ENCODE measurements at places on chromosomes 5 and 9.

DNA sequence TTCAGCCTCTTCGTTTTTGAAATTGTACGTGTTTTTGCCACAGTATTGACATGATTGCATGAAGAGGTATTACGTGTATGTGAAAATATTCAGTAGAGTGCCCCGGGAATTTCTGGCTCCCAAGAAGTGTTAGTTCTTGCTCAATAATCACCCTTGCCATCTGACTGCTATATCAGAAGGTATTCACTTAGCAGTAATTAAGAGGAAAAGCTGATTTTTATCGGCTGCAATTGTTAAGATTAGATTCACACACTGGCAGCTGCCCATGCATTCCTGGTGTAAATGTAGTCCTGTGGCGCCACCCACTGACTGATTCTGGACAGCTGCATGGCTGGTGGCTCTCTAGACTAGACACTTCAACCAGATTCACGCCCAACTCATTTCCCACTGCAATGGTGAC, 440.1 kb upstream of the ADAMTS16 start:
- DNase-seq, result no peak

GRCh38 chr5:158952951-158953350, 146.8 kb downstream of the EBF1 start:
- DNase-seq, result no peak

- no peak for DNase-seq
Observed at GRCh38 chr9:79685577-79685976, 113.8 kb downstream of the TLE4 start.

GRCh38 chr5:179777456-179777855, 16.3 kb upstream of the LTC4S start:
- no peak for DNase-seq

DNA sequence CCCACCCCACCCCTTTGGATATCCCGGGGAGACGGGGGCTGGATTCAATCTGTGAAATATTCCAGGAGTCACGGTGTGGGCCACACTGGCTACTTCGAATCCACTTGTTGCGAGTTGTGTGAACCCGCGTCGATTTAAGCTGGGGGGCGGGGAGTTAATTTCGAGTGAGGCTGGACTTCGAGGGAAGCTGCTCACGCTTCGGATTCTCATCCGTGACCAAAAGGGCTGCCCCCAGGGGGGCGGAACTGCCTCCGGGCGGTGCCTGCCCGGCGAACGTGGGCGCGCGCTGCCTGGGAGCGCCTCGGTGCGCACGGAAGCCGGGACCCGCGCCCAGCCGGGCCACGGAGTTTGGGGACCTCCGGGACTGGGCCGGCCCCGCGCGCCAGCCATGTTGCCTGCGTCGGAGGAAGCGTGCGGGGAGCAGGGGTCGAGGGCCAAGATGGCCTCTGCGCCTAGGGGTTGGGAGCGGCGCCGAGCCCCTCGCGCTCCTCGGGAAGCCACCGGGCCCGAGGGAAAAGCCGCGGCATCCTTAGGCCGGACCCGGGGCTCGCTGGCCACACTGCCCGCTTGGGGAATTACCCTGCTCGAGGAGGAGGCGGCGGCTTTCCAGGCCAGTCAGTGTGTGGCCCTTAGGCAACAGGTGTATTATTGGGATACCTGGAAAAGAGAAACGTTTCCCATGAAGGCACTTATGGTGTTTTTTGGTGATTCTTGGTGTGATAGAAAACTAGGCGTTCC, 975 bp downstream of the OCLN start:
- DNase-seq, result no peak
